ENCODE measurements at places on chromosomes 2 and 18.

DNA sequence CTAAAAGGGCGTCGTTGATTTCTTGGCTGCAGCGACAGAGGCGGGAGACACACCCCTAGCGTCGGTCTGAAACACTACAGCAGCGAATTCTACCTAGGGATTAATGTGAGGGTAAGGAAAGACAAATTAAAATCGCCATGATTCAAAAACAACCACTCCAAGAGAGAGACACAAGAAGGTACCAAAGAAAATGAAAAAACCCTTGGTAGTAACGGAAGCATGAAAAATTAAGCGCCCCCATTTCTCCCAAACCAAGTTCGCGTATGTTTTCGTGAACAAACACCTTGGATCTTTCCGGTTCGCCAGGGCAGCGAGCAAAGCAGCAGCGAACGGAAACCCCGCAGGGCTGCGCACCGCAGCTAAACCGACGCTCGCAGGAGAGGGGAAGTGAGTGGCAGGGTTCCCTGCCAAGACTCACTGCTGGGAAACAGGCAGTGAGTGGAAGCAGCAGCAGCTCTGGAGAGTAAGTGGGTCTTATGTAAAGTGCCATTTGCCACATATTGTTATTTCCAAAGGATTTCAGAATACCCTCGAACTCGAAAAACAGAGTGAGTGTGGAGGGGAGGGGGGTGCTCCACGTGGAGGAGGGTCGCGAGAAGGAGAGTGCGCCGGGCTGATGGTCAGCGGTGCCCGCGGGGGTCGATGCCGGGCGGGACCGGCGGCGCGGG is 1.0 kb downstream of the PPP3R1 start:
- DNase-seq = peak; percentile 75

- DNase-seq = no peak
These were observed 28.5 kb downstream of the SLC66A2 start for GRCh38 chr18:79922971-79923411.

DNA sequence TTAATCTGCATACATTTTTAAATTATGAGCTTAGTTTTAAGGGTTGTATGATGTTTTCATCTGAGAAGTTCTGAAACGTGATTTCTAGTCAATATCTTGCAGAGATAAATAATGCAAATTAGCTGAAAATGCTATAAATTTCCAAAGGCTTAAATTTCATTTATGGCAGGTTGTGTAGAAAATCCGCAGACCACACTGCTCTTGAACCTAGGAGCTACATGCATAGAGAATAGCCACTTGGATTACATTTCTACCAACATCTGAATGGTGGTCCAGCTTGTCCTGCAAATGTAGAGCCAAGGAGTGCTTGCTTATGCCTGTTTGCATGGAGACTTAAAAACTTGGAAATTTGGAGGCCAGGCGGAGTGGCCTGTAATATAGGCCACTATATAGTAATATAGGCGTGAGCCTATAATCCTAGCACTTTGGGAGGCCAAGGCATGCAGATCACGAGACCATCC is 6.8 kb downstream of the MAT2A start:
- no peak for DNase-seq

- DNase-seq = no peak
These were observed 188.2 kb downstream of the PTH2R start for GRCh38 chr2:208594642-208595385.

- DNase-seq = no peak
These were observed 36.0 kb downstream of the TTC27 start for GRCh38 chr2:32663864-32664263.

DNA sequence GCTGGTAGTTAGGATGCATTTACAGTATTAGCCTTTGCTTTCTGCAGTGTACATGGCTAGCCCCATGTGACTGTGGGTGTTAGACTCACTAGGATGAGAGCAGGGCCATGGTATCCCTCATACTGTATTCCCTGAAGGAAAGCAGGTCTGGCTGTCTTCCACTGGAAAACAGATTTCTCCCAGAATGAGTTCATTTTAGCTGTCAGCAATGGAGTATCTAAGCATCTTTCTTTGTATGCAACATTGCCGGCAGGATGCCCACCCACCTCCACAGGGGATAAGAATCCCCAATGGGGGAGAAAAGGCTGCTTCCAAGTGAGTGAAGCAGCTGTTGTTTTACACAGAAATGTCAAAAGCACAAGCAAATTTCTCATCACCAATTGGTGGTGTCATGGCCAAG is 142.7 kb upstream of the KLHL14 start:
- DNase-seq = no peak

- no peak for DNase-seq
These were observed 443.0 kb upstream of the MMADHC start for GRCh38 chr2:150030436-150031190.

- DNase-seq = peak; percentile 1
These were observed 89.1 kb downstream of the SCN2A start for GRCh38 chr2:165328272-165328671.

DNA sequence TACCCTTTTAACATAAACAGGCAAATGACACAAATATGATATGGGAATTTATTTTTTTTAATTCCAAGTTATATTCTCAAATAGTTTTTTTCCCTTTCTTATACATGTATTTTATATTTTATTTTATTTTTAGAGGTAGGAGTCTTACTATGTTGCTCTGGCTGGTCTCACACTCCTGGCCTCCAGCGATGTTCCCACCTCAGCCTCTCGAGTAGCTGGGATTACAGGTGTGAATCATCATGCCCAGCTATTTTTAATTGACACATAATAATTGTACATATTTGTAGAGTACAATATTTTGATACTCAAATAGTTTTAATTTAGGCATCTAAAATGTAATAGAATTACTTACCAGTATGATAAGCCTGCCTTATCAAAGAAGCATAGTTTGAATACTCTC is 12.2 kb downstream of the BAZ2B start:
- no peak for DNase-seq

GRCh38 chr2:197059477-197059876 is 133.0 kb upstream of the PGAP1 start:
- no peak for DNase-seq

- DNase-seq = no peak
These were observed 35.0 kb upstream of the GLI2 start for GRCh38 chr2:120700659-120701058.

DNA sequence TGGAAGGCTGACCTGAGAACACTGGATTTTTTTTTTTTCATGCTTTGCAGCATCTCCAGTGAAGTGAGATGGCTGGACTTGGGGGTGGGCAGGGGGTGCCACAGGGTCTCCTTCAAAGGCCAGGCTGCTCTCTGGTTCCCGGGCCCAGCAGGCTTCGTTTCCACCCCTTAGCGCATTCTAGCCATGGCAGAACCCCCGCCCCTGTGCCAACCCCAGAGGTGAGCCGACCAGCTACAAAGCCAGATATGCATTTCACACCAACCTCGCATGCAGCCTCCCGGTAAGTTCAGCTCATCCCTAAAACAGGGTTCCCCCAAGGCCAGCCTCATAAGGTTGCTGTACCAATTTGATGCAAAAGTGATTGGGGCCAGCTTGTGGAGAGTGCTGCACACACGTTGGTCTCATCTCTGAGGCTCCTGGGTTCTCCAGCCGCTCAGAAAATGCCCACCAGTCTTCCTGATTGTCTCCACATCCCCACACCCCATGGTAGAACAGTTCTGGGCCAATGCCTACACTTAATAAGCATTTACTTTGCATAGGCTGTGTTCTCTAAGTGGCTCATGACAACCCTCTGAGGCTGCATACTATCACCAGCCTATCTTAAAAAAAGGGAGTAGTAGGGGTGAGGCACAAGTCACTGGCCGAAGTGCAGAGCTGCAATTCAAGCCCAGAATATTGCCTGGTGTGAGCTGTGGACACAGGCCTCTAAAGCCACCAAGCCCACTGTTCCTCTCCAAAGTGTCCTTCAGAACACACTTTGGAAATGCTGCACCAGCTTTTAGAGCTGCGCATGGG is 23.3 kb downstream of the SMAD7 start:
- DNase-seq = no peak

DNA sequence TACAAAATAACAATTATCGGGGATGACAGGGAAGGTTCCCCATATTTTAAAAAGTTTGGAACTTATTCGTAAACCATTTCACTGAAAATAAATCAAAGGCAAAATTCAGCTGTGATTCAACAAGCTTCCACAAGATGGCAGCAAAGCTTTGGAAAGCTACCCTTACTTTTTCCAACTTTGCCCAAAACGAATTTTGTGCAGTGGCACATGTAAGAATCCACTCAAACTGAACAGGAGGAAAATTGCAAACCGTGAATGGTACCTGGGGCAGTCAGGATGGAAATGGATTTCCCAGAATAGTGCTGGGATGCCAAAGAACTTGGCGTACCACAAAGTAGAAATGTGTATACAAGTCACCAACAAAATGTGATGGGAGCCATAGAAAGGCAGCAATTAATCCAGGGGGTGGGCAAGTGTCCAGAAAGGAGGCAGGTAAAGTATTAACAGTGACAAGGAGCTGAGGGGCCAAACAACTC is 10.7 kb downstream of the RPL31 start:
- DNase-seq = no peak

GRCh38 chr2:107337209-107337898 is 451.4 kb upstream of the ST6GAL2 start:
- DNase-seq = no peak

- DNase-seq = no peak
These were observed 554.6 kb upstream of the TNP1 start for GRCh38 chr2:217414429-217414828.

- DNase-seq = no peak
These were observed 124.5 kb upstream of the SH3BP4 start for GRCh38 chr2:234827096-234827860.

- no peak for DNase-seq
These were observed 8.1 kb downstream of the NCK2 start for GRCh38 chr2:105752691-105753358.

- DNase-seq = no peak
These were observed 33.7 kb upstream of the KYNU start for GRCh38 chr2:142843731-142844130.

DNA sequence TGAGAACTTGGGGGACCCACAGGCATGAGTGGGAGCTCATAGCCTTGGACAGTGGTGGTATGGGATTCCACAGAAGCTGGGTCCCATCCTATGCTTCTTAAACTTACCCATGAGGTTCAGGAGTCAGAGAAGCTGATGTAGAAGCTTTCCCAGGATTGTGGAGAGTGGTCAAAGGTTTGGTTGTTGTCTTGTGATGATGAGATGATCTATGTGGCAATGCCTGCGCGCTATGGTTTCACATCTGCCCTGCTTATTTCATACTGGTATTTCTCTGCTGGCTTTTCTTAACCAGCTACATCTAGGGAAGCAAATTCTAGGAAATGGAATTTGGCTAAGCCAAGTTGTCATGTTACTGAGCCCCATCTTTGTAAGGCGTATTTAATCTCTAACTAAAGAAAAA is 168.6 kb downstream of the ZNF407 start:
- no peak for DNase-seq

DNA sequence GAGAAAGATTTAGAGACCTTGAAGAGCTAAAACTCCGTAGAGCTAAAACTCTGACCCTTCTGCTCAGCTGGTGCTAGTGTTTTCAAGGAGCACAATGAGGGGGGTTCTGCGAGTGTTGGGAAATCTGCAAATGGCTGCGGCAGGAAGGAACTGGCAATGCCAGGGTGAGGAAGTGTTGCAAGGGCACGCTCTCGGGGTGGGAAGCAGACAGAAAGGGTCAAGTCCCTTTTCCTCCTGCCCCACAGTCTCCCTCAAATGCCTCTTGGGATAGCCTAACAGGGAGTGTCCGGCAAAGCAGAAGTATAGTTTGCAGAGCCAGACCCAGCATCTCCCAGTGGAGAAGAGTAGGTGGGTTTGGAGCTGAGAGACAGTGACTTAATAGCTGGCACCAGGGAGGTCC is 60.5 kb downstream of the NCAPH start:
- DNase-seq = peak; percentile 42

DNA sequence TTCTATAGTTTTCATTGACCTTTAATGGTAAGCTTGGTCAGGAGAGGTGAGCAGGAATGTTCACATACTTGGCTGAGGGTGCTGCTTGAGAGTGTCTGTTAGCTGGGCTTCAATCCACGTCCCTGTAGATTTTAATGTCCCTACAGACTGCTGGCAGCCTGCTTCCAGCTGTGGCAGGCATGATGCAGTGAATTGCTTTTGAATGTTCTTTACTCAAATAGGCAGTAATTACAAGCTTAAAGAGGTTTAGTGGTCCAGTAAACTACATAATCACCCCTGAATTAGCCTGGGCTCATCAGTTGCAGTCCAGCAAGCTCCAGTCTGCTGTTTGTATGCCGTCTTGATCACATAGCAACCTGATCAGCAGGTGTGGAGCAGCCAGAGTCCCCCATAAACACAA is 102.1 kb downstream of the MEIS1 start:
- no peak for DNase-seq

- no peak for DNase-seq
These were observed 53.5 kb upstream of the TCF4 start for GRCh38 chr18:55641486-55641885.

DNA sequence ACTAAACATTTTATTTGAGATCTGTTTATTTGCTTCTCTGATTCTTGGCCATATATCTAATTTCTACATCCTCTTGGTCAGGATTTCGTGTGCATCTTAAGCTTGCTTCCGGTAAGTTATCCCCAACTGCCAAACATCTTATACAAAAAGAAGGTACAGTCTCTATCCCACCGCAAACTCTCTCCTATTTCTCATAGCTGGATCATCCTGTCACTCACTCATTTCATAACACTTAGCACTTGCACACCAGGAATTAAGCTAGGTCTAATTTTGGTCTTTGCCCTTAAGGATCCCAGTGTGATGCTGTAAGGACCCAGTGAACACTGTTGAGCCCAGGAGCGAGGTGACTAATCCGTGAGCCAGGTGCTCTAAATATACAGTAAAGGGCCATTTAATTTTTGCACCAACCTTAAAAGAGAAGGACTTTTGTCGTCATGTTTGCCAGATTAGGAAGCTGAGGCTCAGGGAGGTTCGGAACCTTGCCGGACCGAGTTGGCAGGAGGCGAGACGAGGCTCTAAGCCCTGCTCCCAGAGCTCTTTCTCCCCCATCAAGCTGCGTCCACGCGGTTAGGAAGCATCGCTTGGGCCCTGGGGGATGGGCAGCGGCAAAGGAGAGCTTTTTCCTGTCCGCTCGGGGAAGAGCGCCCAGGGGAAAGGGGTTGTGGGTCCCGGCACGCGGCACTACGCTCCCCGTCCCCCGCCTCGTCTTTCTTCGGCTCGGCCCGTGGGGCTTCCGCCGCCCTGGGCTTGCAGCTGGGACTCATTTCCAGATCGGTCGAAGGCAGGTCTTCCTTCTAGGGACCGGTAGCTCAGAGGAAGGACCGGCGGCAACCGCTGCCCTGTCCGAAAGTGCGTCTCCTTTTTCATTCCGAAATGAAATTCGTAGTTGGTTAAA is 4.1 kb upstream of the ITPRIPL1 start:
- peak; percentile 14 for DNase-seq

GRCh38 chr2:216114382-216114713 is 5.2 kb downstream of the XRCC5 start:
- DNase-seq = no peak

DNA sequence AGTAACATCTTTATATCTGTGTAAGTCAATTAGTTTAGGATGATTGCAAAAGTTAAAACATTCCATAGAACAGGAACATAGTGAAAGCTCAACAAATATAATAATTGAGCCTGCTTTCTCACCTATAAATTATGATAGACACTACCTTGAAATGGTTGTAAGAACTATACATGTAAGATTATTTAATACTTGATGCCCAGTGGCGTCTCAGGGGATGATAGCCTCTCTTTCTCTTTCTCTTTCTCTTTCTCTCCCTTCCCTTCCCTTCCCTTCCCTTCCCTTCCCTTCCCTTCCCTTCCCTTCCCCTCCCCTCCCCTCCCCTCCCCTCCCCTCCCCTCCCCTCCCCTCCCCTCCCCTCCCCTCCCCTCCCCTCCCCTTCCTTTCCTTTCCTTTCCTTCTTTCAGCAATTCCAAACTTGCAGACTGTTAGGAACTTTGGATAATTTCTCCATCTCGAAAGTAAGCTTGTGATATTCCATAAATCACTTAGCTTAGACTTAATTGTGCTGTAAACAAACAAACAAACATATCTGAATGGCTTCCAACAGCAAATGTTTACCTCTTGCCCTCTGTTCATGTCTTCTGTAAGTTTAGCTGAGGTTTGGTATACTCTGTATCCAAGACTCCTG is 1102.7 kb downstream of the TSN start:
- no peak for DNase-seq
